ENCODE measurements at places on chromosomes 11 and 22.

GRCh38 chr11:99188221-99188620 is 167.5 kb downstream of the CNTN5 start:
- no peak for ATAC-seq

- no peak for ATAC-seq
These were observed 490.4 kb downstream of the INSC start for GRCh38 chr11:15605094-15605493.

DNA sequence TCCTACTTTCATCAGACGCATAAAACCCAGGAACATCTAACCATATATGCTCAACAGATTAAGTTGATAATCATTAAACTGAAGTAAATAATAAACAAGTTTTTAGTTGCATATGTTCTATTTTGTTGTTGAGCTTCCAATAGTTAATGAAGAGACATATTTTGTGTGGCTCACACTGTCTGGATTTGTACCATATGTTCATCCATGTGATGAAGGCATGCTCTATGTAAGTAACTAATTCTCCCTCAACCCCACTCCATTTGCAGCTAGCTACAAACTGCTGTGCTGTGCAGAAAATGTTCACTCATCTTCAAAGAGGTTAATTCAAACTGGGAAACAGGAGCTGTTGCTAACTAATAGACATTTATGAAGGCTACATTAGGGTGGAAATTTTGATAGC is 589.7 kb upstream of the LRRC4C start:
- no peak for ATAC-seq

GRCh38 chr11:60725592-60725991 is 1.1 kb downstream of the MS4A18 start:
- ATAC-seq: no peak

DNA sequence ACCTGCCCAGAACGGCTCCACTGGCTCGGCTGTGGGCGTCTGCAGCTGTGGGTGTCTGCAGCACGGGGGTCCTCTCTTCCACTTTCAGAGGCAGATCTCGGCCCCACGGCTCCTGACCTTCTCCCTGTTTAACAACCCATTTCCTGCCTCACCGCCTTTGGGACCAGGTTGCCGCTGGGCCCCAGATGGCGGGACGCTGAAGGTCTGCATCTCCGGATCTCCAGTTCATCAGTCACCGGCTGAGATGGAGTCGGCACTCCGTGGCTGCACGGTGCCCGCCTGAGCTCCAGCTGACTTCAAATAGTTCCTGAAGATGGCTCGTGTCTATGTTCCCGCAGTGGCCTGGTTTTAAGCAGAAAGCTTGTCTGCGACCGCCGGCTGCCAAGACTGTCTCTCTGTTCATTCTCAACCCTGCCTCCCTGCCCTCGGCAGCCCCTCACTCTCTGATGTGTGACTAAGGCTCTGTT is 475.9 kb downstream of the BRD1 start:
- ATAC-seq: no peak

- no peak for ATAC-seq
These were observed 129.9 kb downstream of the CTTN start for GRCh38 chr11:70528046-70528793.

DNA sequence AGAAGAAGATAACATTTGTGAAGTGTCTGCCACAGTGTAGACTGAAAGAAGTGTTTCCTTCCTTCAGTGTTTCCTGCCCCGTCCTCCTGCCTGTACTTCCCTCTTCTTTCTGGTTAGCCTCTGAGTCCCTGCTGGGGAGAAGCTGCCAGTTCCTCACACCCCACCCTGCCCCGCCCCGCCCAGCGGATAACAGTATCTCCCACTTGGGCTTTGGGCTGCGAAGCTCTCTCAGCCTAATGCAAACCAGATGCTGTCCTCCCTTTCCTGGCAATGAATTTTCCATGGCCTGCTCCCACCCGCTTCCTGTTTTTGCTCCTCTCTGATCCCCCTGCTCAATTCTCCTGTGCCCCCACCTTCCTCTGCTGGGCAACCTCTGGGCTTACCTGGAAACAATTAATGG is 5.2 kb upstream of the RAB3IL1 start:
- ATAC-seq: no peak

DNA sequence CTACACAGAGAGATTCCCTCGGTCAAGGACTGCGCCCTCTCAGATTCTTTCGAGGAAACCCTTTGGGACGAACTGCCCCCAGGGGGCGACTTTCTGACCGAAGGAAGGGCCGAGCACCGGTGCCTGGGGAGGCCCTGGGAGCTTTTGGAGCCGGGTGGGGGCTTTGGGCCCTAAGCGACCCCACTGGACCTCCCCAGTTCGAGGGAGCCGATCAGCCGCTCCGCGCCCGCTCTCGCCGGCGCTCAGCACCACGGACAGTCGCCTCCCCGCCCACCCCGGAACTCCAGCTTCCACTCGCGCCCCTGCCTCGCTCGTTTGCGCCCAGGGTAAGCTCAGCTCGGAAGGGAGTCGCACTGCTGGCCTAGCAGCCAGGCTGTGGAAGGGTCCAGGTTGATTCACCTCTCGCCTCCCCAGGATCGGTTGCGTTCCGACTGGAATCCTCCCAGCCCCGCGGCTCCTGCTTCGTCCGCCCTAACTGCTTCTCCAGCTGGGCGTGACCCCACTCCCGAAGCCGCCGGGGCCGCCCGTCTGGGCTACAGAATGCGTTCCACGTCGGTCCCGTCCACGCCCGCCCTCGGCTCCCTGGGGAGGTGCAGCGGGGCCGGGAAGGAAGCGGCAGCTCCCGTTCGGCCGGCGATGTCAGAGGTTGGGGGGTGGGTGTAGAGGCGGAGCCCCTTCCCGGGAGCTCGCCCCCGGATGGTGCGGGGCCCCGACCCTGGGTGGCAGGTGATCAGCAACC is 428 bp downstream of the SCN3B start:
- peak; percentile 44 for ATAC-seq

DNA sequence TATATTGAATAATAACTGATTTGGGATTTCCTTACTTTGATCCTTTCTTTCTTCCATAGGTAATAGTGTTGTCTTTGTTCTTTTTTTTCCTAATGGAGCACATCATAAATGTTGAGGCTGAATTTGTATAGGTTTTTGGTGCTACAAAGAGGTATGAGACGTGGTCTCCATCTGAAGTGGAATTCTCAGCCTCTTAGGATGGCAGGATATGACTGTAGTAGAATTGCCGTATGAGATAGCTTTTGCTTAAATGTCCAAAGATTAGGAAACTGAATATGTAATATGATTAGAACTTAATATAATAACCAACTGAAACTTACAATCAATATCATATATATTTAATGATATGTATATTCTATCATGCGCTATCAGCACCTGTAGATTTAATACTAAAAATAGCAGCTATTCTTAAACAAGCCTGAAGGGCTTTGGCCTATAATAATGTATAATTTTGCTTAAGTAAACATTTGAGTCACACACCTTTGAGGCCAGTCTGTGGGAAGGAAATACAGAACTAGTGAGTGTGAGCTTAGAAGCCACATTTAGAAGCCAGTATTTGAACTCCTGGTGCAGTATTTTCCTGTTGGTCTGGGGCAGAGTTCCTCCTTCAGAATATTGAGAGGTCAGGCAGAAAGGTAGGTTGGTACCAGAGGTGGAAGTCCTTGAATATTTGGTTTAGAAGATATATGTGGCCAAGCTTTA is 62.6 kb downstream of the SWAP70 start:
- no peak for ATAC-seq

- ATAC-seq: no peak
These were observed 34.1 kb downstream of the PHLDB1 start for GRCh38 chr11:118641397-118642019.

DNA sequence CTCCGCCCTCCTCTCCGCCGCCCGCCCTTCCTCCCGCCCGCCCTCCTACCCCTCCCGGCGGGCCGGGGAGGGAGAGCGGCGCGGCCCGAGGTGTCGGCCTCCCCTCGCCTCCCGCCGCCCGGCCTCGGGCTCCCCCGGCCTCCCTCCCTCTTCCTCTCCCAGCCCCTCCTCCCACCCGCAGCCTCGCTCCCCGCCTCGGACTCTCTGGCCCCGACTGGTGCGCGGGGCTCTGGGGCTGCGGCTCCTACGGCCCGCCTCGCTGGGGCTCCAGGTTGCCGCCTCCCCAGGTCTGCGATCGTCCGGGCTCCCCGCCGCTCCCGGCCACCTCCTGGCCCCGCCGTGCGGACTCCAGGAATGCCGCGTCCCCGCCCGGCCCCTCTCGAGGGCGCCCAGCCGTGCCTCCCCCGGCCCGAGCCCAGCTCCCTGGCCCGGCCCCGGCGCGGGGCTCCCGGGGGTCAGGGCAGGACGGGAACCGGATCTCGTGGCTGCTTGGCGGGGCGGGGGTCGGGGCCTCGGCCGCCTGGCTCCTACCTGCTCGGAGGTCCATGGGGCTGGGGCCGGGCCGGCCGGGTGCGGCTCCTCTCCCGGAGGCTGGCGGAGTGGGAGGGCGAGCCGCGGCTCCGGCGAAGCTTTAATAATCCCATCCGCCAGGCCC is at the start of gene CLCF1:
TSS of gene CLCF1 (minus strand) at position 606 of the 655 bp plus-strand sequence. CDS start at position 547, 59 bp downstream.
- peak; percentile 11 for ATAC-seq

GRCh38 chr22:36318442-36318841 is 65.5 kb downstream of the APOL1 start:
- no peak for ATAC-seq

DNA sequence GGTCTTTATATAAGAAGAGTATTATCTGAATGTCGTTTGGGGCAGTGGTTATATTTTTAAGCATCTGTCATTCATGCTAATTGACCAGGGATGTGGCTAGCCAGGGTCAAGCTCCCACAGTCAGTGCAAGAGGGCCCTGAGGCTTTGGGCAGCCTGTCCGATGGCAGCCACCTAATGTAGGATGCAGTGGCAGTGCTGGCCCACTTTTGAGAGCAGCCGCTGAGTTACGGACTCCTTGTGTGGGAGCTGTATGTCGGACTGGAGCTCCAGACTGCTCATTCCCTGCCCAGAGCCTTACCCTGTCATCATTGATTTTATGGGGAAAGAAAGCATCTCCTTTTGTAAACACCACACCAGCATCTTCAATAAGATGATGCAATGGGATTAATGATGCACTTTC is 99.5 kb downstream of the SYT9 start:
- ATAC-seq: no peak

DNA sequence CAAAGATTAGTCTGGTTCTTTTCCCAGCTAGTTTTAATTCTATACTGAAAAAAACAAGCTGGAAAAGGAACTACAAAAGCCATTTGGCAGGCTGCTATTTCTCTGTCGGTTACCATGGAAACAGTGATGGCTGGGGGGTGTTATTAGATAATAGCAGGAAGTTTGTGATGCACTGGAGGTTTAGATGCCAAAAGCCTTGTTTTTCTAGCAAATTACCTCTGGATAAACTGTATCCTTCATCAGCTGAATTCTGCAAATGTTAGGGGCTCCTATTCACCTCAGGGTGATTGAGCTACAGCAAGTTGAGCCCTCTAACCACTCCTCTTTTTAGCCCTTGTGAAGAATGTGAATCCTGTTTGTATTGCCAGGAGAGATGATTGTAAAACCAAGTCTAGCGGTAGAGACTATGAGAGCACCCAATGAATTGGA is 25.2 kb downstream of the ALKBH3 start:
- ATAC-seq: no peak

DNA sequence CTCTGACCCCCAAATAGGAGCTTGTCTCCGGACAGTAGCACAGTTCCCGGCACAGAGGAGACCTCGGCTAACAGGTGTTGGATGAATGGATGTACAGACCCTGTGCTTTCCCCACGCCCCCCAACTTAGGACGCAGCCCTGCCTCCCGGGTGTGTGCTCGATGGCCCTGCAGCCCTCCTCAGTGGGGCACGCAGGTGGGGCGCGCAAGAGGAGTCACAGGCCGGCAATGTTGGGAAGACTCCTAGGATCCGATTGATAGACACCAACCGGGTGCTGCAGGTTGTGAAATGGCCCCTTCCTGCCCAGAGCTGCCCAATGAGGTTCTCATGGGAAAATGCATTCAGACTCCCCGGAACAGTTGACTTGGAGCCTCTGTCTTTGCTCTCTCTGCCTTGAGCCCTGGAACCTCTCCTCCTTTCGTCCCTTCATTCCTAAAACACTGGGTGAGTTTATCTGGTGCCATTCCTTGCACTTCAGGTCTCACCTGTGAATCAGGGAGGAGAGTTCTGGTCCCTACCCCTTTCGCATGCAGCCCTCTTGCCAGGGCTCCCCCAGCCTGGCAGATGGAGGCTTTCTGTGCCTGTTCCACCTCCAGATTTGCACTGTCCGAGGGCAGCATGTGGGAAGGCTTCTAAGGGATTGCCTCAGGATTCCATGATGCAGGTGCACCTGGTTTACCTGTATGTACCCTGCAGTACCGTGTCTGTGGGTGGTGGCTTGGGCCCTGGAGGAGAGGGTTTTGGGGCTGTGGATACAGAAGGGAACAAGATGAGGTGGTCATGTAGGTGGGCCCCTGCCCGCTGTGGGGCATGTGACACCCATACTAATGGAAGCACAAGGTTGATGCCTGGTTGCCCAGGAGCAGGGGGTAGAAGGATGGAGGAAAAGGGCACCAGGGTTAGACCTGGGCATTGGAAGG is 1.2 kb downstream of the MICALL1 start:
- ATAC-seq: no peak

- ATAC-seq: no peak
These were observed 23.6 kb downstream of the MTNR1B start for GRCh38 chr11:92993004-92993403.

- no peak for ATAC-seq
These were observed 627 bp downstream of the ASCL2 start for GRCh38 chr11:2269601-2270321.

GRCh38 chr11:8766988-8767374 is 84.4 kb downstream of the RPL27A start:
- no peak for ATAC-seq

DNA sequence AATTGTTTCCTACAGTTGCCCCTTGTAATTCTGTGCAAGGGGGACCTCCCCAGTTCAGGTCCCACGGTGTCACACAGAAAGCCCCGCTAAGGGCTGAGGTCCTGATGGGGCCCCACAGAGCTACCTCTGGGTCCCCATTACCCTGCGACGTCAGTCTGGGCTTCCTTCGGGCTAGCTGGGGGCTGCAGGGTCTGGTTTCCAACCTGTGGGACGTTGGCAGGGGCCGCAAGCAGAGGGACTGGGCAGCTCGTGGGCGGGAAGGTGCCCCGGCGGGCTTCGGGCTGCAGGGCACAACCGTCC is 698 bp downstream of the SLC37A4 start:
- no peak for ATAC-seq

DNA sequence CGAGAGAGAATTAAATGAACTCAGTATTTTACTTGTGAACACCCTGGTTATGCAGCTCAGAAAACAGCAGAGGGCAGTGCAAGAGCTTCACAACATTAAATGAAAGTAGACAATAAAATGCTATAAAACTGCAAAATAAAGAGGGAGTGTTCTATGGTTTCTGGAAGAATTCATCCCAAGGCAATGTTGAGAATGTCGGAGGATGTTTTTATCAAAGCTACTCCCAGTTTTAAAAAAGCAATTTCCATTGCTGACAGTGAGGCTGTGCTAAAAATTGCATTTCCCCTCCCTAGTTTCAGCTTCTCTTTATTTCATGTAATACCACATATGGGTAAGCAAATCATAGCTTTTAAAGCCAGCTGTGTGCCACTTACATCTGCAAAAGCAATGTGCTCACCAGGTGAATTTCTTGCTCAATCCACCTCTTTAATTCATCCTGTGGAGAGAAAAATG is 296.8 kb downstream of the RAB38 start:
- ATAC-seq: no peak

- peak; percentile 12 for ATAC-seq
These were observed 34.6 kb downstream of the NFAM1 start for GRCh38 chr22:42397332-42398249.

Data from activated CD4-positive, CD25-positive, alpha-beta regulatory T cell treated with anti-CD3 and anti-CD28 coated beads, Interleukin-2, amount 50 U/mL, for 24 hours (primary cell).